ENCODE measurements at places on chromosomes 7 and 10.
A peak's percentile ranks its signal among the peaks of the same experiment; 100 is the strongest.

DNA sequence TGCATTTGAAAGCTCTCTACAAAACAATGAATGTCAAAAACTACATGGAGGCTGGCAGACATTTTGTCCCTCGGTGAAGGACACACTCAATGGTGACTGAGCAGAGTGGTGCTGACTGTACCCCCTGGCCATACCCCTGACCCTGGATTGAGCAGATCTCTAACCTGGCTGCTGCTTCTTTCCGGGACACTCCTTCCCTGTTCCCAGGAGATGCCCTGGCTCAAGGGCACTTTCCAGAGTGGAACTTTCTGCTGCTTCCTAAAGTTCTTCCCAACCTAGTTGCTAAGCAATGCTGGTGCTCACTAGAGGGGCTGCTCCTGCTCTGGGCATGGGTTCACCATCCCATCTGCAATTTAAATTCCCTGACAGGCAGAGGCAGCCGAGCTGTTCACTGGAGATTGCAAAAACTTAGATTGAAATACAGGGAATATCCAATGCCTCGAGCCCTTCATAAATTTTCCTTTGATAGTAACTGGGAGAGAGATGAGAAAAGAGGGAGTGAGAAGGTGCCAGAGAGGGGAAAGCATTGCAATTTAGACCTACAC lies 384.3 kb upstream of the PODXL start:
- no peak for DNase-seq

- peak; percentile 83 for DNase-seq
Measured at GRCh38 chr10:107423903-107424302, 259.4 kb upstream of the SORCS1 start.

- DNase-seq: no peak
Measured at GRCh38 chr7:151793991-151794507, 82.9 kb downstream of the PRKAG2 start.

- DNase-seq: no peak
Measured at GRCh38 chr10:112532189-112532588, 85.2 kb downstream of the VTI1A start.

- DNase-seq: peak; percentile 49
Measured at GRCh38 chr7:28433699-28434219, 21.4 kb downstream of the CREB5 start.

DNA sequence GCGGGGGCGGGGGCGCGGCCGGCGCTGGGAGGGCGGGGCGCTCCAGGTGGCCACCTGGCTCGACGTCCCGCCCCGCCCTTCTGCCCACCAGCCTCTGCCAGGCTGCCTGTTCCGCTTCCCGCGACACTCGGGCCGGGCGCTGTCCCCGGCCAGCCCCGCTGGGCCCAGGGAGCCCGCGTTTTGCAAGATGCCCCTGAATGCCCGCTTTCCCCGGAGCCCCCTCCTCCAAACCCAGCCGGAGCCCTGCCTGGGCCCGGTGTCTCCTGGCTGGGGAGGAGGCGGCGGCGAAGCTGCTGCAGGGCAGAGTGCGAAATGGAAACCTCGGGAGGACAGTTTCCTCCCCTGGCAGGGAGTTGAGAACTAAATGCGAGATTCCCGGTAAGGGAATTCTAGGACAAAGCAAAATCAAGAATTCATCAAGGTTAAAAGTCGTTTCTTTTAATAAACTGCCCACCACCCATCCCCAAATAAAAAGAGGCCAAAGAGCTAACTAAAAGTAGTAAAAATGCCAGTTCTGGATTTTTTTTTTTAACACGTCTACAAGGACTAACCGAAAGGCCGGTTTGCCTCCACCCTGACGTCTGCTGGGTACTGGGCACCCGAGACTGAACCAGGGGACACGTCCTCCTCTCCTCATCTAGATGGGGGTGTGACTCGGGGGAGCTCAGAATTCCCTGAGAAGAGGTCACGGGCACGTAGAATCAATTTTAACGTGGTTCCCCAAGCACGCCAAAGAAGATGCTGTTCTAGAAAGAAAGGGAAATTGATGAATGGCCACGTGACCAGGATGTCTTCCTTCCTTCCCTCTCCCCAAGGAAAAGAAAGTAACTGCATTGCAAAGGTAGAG lies 200.4 kb upstream of the NFE2L3 start:
- DNase-seq: no peak

GRCh38 chr7:92034116-92034515 lies 93.5 kb downstream of the AKAP9 start:
- DNase-seq: no peak

DNA sequence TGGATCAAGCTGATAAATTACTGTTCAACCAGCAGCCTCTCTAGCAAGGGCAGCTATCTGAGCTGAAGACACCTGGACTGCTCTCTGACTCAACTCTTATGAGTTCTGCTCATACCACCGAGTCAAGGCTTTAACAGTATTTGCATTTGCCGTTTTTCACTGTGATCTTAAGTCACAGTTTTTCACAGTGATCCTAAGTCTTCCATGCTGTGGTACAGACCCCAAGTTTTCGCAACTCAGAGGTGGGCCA lies 31.3 kb downstream of the PIP4K2A start:
- DNase-seq: peak; percentile 62

GRCh38 chr7:34048445-34048844 lies 143.1 kb downstream of the BMPER start:
- no peak for DNase-seq

DNA sequence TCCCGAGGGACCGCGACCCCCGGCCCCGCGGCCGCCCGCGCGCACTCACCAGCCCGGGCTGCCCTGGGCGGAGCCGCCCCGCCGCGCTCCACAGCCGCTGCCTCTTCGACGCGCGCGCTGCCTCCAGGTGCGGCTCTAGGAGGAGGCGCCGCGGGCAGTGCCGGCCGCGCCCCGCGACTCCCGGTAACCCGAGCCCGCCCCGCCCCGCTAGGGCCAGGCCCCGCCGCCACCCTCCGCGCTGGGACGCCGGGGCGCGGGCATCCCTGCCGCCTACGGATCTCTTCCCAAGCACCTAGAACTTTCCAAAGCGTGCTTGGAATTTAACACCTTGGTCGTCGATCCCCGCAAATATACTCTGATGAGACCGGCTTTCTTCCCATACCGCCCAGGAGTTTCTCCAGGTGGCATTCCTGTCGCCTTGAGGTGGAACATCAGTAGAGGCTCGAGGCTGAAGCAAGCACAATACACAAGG lies at the start of gene SLC26A5:
Gene SLC26A5, minus strand, starts transcription at position 159 of the 472 bp plus-strand sequence. CDS start 24,693 bp downstream, outside the sequence.
- DNase-seq: no peak

- peak; percentile 96 for DNase-seq
Measured at GRCh38 chr10:44935201-44935965, 24.2 kb upstream of the RASSF4 start.

GRCh38 chr10:34538281-34538829 lies 276.7 kb downstream of the PARD3 start:
- peak; percentile 74 for DNase-seq

- no peak for DNase-seq
Measured at GRCh38 chr10:103669243-103669929, 175.9 kb downstream of the NEURL1 start.

- peak; percentile 41 for DNase-seq
Measured at GRCh38 chr10:47152861-47153349, 147.1 kb upstream of the GDF10 start.

DNA sequence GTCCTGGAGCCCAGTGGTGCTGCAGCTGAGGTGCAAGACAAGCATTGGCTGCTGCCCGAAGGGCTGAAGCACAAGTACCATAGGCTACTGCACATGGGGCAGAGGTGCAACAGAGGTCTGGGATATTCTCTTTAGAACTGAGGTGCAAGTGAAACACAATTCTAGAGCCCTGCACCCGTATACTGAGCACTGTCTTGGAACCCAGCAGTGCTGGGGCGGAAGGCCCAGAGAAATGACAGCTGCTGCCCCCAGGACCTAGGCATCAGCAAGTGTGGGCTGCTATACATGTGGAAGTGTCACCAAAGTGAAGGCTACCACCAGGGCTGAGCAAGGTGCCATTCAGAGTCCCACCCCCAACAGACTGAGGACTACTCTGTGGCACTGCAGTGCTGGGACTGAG lies 393.6 kb upstream of the STEAP1 start:
- DNase-seq: no peak

GRCh38 chr7:110521357-110521911 lies 569.5 kb upstream of the LRRN3 start:
- no peak for DNase-seq

GRCh38 chr10:113894581-113894980 lies 40.1 kb downstream of the NHLRC2 start:
- DNase-seq: no peak

DNA sequence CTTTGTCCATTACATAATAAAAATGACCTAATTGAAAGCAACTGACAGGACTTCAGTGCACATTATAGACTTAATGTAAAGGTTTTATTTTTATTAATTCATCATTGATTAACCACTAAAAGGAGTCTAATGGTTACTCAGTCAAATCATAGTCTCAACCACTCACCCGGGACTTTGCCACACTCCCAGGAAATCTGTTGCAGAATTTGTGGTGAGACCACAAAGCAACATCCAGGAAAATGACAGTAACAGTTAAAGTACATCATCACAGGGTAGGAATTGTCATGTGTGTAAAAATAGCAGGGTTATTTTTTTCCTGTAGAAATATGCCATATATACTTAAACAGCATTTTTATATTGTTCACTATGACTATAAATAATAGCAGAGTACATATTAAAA lies 6.3 kb upstream of the HGF start:
- peak; percentile 62 for DNase-seq

DNA sequence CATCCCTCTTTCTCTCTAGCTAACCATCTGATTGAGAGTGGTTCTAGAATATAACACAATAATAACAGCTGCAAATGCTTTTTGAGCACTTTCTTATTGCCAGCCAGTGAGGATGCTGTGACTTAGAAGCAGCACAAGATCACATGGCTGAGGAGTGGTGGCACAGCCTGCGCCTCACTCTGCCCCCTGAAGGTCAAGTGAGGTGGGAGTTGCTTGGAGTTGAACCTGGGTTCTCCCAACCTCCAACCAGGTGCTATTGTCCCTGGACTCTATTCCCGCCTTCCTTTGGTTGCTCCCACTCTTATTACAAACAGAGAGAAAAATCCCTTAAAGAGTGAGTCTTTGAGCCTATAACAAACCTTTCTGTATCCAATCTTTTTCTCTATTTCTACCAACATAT lies 280.3 kb upstream of the PODXL start:
- DNase-seq: no peak
